CD8-positive, alpha-beta memory T cell (primary cell): ENCODE measurements at places on chromosomes 3 and 15. TPM values are rescaled to one million over a fixed set of nuclear protein-coding genes. Genes with fewer than 3 reads are reported as not detected.

GRCh38 chr3:58722561-58722960 lies 56.0 kb upstream of the FAM3D start:
- DNase-seq: no peak

- DNase-seq: no peak
Measured at GRCh38 chr3:151431940-151432339, 28.9 kb downstream of the IGSF10 start.

DNA sequence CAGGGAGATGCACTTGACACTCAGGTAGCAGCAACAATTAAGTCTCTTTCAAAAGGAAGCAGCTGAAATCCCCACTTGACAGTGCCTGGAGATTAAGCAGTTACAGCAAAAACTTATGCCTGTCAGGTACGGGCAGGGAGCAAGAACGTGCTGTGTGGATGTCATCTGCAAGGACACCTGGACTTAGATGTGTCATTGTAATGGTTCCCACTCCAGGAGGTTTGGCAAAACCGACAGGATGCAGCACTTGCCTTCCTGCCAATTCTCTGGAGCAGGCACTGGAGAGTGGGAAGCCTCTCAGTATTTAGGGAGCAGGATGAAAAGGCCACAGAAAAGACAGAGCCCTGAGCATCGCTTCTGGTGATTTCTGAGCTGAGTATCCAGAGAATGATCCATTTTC lies 292.4 kb downstream of the PDCD6IP start:
- DNase-seq: no peak

DNA sequence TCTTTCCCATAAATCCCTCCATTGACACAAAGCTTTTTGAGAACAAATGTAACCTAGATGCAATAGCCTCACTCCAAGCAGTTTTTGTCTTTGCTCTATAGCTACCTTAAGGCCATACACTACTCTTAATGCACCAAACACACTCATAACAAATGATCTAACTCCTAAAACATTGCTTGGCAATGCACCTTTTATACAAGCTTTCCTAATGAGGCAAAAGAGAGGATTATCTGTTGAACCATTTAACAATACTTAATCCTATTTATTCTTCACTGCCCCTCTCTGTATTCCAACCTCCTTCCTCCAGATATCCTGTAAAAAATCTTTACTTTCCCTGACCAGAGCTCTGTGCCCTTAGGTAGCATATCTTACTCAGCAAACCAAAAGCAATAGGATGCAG lies 558.1 kb upstream of the MDFIC2 start:
- no peak for DNase-seq

GRCh38 chr3:152050903-152051302 lies 177.5 kb downstream of the SUCNR1 start:
- no peak for DNase-seq

DNA sequence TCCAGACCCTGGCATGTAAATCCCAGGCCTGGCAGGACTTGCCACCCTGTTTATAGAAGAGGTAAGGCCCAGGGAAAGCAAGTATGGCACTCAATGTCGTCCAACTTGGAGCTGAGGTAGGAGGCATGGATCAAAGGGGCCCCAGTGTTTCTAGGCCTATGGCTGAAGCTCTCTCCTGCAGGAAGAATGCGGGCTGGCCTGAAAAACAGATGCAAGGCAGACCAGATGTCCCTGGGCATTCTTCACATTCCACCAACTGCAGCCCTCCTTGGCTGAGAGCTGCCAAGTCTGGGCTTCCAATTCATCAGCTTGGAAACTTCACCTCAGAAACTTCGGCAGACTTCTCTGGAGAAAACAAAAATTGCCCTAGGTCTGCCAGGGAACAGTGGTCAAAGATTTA lies 22.2 kb downstream of the MESD start:
- no peak for DNase-seq

GRCh38 chr15:82742134-82742533 lies 32.5 kb upstream of the AP3B2 start:
- DNase-seq: no peak

DNA sequence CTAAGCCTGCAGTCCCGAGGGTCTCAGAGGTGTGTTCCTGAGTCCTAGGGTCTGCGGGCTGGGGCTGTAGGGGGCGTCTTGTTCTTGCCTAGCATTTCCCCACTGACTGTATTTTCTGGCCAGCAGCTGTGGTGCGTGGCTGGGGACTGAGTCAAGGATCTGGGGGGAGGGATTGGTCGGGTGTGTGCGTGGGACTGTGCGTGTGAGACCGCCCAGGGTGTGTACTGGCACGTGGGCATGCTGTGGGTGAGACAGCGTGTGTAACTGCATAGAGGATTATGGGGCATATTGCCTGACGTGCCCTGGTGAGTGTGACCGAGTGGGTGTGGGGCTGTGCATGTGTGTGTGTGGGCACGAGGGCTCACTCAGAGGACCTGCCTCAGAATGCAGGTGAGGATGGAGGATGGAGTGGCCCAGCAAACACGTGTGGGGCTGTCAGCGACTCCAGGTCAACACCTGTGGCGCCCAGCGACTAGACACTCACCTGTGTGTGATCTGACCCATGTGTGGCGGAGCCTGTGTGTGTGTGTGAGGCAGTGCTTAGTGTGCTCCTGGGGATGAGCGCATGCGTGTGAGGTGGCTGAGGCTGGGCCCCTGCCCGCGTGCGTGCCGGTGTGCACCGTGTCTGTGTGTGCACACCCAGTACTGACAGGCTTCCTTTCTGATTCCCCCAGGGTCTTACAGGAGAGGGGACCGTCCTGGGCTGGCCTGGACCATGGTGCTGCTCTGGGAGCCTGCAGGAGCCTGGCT lies 20.9 kb downstream of the FBLN2 start:
- DNase-seq: no peak

DNA sequence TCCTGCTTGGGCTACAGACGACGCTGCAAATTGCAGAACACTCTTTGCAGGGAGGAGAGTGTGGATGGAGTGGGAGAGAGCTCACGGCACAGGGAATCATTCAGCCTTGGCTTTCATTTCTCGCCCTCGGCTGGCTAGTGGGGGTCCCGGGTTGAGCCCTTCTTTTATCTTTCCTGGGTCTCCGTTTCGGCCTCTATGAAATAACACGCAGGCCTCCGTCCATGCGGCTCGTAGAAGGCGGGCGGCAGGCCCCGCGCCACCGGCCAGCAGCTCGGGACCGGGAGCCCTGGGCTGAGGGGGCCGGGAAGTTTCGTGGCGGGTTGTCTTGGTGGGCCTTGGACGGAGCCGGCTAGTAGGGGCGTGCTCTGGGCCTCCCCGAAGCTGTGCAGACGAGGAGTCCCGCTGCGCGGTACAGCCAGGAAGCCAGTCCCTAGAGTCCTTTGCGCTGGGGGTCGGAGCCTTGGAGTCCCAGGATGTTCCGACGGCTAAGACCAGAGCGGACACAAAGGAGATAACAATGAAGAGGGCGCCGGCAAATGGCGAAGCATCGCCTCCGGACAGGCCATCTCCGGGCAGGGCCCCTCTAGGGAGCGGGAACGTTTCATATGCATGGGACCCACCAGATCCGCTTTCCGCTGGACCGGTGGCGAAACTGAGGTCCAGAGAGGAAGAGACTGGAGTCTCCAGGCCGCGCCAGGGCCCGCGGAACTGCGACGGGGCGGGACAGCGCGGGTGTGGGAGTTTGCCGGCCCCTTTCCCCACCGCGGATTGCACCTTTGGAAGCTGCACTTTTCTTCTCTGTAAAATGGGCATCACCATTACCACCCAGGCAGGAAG lies 4.3 kb downstream of the RNU6-1 start:
- DNase-seq: no peak

- DNase-seq: no peak
Measured at GRCh38 chr3:129233538-129233937, 15.9 kb upstream of the COPG1 start.

DNA sequence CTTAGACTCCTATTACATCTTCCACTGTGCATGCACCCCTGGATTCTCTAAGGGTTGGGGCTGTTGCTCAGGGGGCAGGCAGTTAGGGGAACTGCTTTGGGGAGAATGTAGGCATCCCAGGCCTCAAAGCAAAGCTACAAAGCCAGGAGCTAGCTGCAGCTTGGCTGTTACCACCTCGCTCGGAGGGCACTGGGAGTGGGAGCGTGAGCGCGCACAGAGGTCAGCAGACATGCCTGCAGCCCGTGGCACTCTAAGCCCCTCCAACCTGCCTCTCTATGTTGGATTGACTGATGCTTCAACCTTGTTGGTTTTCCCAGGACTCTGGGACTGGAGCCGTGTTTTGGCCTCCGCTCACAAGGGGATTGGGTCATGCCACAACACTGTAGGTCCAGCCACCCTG lies 69.8 kb downstream of the CPN2 start:
- DNase-seq: no peak

DNA sequence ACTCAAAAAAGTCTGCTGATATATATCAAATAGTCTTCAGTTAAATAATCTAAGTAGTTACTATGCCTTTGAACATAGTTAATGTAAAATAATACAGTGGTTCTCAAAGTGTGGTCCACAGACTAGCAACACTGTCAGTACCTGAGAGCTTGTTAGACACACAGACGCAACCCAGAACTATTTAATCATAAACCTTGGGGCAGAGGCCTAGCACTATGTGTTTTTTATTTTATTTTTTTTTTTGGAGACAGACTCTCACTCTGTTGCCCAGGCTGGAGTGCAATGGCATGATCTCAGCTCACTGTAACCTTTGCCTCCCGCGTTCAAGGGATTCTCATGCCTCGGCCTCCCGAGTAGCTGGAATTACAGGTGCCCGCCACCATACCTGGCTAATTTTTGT lies 34.7 kb downstream of the GRAMD1C start:
- DNase-seq: no peak

- no peak for DNase-seq
Measured at GRCh38 chr3:43019826-43020225, 40.7 kb downstream of the GASK1A start.

DNA sequence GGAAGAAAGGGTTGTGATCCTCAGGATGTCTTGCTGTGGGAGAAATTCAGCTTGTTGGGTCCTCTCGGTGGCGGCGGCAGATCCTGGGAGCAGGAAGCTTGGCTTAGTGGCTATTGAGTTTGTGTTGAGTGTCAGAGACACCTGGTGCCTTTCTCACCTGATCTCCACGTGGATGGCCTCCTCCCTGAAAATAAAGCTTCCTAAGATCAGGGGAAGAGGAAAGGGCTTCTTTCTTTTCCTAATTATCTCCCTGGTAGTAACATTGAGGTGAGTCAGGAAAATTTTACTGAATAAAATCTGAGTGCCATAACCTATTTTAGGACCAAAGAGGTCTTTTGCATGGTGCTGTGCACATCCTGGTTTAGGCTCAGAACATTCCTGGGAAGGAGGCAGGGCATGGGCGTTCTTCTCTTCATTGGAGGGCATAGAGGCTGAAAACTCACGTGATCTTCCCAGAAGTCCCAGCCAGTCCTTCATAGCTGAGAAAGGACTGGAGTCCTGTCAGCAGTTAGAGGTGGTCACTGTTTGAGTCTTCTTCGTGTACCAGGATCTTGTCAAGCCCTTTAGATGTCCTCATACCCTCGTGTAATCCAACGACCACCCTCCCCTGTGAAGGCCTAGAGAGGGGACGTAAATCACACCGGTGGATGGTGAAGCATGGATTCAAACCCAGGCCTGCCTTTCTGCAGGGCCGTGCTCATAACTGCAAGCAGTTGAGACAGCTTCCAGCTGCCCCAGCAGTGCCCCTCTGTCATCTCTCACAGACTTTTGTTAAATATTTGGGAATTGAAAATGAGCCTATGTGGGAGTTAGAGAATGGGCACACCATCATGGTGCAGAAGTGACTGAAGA lies 1.1 kb downstream of the CMTM8 start:
- peak; percentile 2 for DNase-seq

DNA sequence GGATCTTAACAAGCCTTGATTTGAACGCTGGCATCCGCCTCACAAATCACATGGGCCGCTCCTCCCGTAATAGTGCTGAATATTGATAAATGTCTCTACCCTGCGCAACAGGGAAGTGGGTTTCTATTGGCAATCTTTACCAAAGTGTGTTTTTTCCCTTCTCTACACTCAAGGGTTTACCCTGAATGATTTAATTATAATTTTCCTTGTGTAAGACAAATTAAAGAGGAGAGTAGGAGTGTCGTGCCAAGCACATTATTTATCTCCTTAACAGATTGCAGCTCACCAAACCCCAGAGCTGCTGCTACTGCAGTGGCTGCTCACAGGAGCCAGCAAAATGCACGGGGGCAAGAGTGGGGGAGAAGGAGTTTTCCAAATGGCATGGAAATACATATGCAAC lies 545.8 kb downstream of the FOXP1 start:
- DNase-seq: no peak

DNA sequence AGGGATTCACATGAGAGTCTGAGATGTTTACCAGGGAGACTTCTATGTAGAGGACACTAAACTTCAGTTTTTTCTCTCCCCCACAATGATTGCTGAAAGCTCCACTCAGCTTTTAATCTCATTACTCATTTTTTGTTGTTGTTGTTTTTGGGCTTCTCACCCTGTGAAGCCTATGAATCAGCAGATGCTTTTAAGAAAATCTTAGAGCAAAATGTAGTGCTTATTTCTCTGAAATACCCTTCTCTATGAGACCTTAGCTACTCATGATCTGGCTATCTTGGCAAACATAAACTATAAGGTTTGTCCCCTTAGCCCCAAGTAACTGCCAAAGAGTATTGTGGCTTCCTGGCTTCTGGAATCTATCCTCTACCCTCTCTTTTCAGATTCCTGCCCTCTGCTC lies 537.3 kb downstream of the OCA2 start:
- DNase-seq: no peak

- DNase-seq: no peak
Measured at GRCh38 chr3:27713435-27714145, 8.5 kb downstream of the EOMES start.

- no peak for DNase-seq
Measured at GRCh38 chr15:81485806-81486205, 111.8 kb upstream of the TMC3 start.

DNA sequence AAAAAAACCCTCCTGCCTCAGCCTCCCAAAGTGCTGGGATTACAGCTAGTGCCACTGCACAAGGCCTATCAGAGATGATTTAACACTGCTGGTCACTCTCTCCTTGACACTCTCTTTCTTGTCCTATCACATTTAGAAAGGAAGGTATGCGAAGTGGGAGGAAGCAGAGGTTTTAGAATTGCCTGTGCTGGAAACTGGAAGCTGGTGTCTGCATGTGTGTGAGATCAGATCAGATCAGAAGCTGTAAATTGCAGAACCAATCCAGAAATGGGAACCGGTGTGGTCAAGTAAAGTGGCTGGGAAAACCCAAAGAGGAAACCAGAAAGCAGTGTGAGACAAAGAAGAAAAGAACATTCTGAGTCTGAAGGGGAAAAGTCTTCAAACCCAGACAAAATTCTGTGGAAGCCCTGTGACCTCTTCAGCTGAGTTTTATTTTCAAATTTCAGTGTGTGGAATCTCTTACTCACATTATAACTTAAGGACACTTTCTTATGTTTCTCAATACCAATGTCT lies 2.8 kb downstream of the EFHB start:
- DNase-seq: no peak

- DNase-seq: no peak
Measured at GRCh38 chr3:193498215-193498614, 56.5 kb downstream of the ATP13A4 start.

GRCh38 chr3:37824090-37824953 lies 37.4 kb upstream of the CTDSPL start:
- DNase-seq: no peak

GRCh38 chr15:57557810-57558209 lies 33.9 kb upstream of the MYZAP start:
- no peak for DNase-seq

Gene ZNF501
- total RNA-seq: 4.9 TPM

Gene GRM2
- total RNA-seq: 0.62 TPM

Gene MESP1
- 5.3 TPM for total RNA-seq

Gene PP2D1
- total RNA-seq: not detected

Gene CDV3
- total RNA-seq: 322 TPM

Gene CLK3
- total RNA-seq: 96.8 TPM
